Effector memory CD4-positive, alpha-beta T cell (primary cell): ENCODE measurements at places on chromosomes 16 and 17.
A peak's percentile ranks its signal among the peaks of the same experiment; 100 is the strongest.

- H3K27ac ChIP-seq, result peak overlapping the region; percentile 98
- peaks cover 13% of the 10 kb centered on the region for H3K4me1 ChIP-seq
- H3K4me3 ChIP-seq, result peak overlapping the region; percentile 77
- H3K27me3 ChIP-seq, result no peaks in the 10 kb centered on the region
- peak; percentile 37 for DNase-seq
- H3K36me3 ChIP-seq, result peaks cover 3% of the 10 kb centered on the region
These were observed 690 bp downstream of the NDE1 start for GRCh38 chr16:15650698-15651171.

DNA sequence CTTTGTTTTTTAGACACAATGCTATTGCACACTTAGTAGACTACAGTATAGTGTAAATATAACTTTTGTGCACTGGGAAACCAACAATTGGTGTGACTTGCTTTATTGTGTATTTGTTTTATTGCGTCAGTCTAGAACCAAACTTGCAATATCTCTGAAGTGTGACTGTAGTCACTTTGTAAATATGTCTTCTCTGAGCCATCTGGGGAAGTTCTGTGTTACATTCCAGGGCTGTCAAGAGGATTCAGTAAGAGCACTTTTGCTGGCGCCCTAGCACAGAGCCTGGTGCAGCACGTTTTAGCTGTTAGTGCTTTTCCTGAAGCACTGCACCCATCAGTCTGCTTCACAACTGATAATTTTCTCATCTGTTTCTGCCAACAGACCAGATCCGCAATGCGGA, 73.2 kb downstream of the NT5M start:
- no peaks in the 10 kb centered on the region for H3K36me3 ChIP-seq
- H3K27me3 ChIP-seq, result no peaks in the 10 kb centered on the region
- no peak overlapping the region for H3K27ac ChIP-seq
- no peaks in the 10 kb centered on the region for H3K4me1 ChIP-seq
- no peak overlapping the region for H3K4me3 ChIP-seq

- H3K36me3 ChIP-seq, result peaks cover 92% of the 10 kb centered on the region
- no peaks in the 10 kb centered on the region for H3K4me1 ChIP-seq
- H3K27ac ChIP-seq, result no peak overlapping the region
These were observed 17.2 kb upstream of the CLEC18C start for GRCh38 chr16:70156207-70156978.

DNA sequence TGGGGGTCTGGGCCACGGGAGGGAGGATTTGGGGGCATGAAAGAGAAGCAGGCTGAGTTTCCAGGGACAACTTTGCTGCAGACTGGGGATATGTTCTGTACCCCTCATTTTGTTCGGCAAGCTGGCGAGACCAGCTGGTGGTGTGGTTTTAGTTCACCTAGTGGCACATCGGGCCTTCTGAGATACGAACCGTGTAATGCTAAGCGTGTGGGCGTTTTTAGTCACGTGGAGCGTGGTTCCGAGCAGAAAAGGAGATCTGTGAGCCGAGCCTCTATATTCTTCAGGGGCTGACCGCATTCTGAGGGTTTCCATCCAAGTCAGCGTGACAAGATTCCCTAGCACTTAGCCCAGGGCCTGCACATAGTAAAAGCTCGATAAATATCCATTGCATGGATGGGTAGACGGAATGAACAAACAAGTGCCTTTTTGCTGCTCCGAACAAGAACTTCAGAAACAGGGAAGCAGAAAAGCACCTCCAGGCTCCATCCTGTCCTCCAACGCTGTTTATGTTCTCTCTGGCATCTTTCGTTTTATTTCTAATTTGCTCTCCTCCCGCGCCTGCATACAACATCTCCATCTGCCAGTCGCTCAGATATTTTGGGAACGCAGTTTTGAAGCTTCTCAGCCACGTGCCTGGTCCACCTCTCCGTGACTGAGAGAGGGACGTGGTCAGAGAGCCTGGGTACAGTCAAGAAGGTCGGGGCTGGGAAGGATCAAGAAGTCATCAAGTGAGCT, 5.8 kb downstream of the SYT17 start:
- H3K4me1 ChIP-seq, result no peaks in the 10 kb centered on the region
- no peak overlapping the region for H3K27ac ChIP-seq
- H3K36me3 ChIP-seq, result no peaks in the 10 kb centered on the region
- DNase-seq, result no peak
- H3K27me3 ChIP-seq, result no peaks in the 10 kb centered on the region

DNA sequence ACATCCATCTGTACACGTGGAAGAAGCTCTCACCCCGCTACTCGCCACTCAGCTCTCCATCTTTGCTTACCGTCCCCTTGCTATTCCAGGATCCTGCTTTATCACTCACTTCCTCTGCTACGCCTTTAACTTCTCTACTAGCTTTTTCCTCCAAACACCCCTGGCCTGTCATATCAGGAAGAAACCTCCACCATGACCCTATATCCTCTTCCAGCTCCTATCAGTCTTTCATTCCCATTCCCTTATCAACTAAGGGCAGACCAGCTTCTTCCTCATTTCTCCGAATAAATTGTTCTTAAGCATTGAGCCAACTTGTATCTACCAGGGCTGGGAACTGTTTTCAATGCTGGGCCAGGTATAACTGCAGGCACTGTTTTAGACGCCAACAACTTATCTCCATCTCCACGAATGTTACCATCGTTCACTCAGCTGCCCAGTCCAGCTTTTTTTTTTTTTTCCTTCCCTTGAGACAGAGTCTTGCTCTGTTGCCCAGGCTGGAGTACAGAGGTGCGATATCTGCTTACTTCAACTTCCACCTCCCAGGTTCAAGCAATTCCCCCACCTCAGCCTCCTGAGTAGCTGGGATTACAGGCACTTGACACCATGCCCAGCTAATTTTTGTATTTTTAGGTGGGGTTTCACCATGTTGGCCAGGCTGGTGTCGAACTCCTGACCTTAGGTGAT, 4.3 kb downstream of the IQCK start:
- no peak overlapping the region for H3K27ac ChIP-seq
- DNase-seq, result no peak
- no peaks in the 10 kb centered on the region for H3K36me3 ChIP-seq
- no peak overlapping the region for H3K4me3 ChIP-seq
- no peaks in the 10 kb centered on the region for H3K27me3 ChIP-seq
- no peaks in the 10 kb centered on the region for H3K4me1 ChIP-seq

DNA sequence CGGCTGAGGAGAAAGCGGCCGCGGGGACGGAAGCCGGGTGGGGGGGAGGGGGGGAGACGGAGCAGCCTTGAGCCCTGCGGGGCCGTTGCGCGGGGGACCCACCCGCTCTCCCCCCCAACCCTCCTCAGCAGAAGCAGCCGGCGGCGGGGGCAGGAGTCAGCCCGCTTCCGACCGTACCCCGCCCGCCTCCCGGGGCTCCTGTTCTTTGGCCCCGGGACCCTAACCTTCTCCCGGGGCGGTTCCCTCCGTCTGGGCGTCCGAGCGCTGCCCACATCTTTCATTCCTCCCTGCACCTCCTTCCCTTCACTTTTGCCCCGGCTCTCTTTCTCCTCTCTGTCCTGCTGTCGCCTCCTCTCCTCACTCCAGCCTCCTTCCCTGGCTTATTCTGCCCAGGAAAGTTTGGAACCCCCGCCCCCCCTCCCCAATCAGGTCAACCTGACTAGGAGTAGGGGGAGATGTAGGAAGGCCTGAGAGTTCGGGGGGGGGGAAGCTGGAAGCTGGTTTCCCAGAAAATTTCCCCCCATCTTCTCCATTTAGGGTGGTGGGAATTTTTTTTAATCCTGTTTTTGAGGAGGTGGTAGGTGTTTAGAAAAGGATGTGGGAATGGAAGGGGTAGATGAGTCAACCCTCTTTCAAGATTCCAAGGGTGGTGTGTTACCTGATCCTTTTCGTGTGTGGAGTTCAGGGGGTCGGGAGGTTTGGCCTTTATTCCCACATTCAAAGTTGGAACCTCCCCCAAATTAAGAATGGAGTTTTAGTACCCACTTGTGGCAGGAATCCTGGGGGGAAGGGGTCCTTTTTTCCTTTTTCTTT, 427 bp upstream of the NLK start:
- H3K4me1 ChIP-seq, result peaks cover 19% of the 10 kb centered on the region
- no peaks in the 10 kb centered on the region for H3K36me3 ChIP-seq
- H3K27ac ChIP-seq, result peak overlapping the region; percentile 63
- H3K27me3 ChIP-seq, result no peaks in the 10 kb centered on the region

GRCh38 chr16:20401475-20402016, 3.0 kb downstream of the PDILT start:
- no peaks in the 10 kb centered on the region for H3K27me3 ChIP-seq
- no peak overlapping the region for H3K4me3 ChIP-seq
- no peaks in the 10 kb centered on the region for H3K4me1 ChIP-seq
- no peak for DNase-seq
- no peaks in the 10 kb centered on the region for H3K36me3 ChIP-seq

- H3K4me3 ChIP-seq, result no peak overlapping the region
- H3K27me3 ChIP-seq, result no peaks in the 10 kb centered on the region
- DNase-seq, result no peak
- no peaks in the 10 kb centered on the region for H3K4me1 ChIP-seq
- H3K27ac ChIP-seq, result no peak overlapping the region
These were observed 14.1 kb downstream of the CCL4 start for GRCh38 chr17:36117505-36118382.
